ENCODE measurements at places on chromosomes 16 and 17. TPM values are rescaled to one million over a fixed set of nuclear protein-coding genes. Genes with fewer than 3 reads are reported as not detected.

GRCh38 chr16:23294260-23294659, 7.8 kb upstream of the SCNN1B start:
- DNase-seq = peak; percentile 66

GRCh38 chr17:76428511-76428910, 24.4 kb downstream of the UBE2O start:
- no peak for DNase-seq

DNA sequence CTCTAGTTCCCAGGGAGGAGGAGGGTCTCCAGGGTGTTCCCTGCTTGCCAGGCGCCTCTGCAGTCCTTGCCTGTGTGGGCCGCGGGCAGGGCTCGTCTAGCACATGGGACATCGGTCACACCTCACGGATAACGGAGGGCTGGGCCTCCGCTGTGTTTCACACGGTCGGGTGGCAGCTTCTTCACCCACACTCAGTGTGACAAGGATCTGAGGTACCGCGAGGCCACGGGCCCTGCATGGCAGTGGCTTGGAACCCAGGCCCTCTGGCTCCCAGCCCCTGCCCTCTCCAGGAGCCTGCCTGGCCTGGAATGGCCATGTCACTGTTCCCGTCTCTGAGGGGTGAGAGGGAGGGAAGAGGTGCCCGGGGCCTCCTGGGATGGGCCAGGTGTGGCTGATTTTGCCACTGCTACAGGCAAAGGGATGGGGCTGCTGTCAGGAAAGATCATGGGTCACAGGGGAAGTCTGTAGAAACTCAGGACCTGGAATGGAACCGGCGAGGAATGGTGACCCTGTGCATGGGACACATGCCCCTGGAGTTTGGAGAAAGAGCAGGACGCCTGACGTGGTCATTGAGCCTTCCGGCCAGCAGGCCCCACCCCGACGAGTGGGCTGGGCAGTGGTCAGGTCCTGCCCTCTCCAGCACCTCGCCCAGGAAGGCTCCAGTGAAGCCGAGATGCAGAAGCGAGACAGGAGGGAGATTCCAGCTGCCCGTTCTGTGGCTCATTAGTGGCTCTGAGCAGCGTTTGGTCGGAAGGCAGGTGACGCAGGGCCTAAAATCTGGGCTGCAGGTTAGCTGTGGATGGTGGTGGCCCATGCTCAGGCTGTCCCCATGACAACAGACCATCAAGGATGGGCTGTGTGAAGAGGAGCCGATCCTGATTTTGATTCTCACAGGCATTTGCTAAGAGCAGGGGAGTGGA, 76.5 kb upstream of the GSE1 start:
- DNase-seq = no peak

DNA sequence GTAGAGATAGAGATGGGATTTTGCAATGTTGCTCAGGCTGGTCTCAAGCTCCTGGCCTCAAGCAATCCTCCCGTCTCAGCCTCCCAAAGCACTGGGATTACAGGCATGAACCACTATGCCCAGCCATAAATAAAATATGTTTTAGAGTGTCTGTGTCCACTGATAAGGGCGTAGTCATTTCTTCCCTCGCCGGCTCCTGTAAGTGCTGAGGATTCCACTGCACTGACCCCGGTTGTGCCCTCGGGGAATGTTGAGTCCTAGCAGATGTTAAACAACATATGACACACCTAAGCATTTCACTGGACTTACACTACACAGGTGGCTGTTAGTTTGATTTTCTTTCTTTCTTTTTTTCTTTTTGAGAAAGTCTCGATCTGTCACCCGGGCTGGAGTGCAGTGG, 5.6 kb upstream of the SHMT1 start:
- no peak for DNase-seq

- DNase-seq = no peak
Observed at GRCh38 chr17:38844261-38844757, 9.2 kb downstream of the RPL23 start.

- DNase-seq = peak; percentile 83
Observed at GRCh38 chr17:81713556-81714411, 1.7 kb downstream of the SLC25A10 start.

GRCh38 chr16:84062734-84063640, 20.4 kb upstream of the SLC38A8 start:
- peak; percentile 78 for DNase-seq

DNA sequence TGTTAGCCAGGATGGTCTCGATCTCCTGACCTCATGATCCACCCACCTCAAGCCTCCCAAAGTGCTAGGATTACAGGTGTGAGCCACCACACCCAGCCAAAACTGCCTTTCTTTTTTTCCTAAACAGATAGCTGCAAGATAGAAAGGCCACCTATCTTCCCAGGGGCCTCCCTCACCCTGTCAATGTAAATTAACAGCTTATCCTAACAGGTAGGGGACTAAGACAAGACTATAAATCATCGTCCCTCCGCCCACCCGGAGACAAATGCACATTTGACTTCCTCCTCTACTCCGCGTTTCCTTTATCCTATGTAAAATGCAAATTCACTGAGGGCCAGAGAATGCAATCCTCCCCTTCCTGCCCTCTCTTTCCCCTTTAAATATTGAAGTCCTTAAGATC, 71.4 kb downstream of the MARF1 start:
- no peak for DNase-seq

DNA sequence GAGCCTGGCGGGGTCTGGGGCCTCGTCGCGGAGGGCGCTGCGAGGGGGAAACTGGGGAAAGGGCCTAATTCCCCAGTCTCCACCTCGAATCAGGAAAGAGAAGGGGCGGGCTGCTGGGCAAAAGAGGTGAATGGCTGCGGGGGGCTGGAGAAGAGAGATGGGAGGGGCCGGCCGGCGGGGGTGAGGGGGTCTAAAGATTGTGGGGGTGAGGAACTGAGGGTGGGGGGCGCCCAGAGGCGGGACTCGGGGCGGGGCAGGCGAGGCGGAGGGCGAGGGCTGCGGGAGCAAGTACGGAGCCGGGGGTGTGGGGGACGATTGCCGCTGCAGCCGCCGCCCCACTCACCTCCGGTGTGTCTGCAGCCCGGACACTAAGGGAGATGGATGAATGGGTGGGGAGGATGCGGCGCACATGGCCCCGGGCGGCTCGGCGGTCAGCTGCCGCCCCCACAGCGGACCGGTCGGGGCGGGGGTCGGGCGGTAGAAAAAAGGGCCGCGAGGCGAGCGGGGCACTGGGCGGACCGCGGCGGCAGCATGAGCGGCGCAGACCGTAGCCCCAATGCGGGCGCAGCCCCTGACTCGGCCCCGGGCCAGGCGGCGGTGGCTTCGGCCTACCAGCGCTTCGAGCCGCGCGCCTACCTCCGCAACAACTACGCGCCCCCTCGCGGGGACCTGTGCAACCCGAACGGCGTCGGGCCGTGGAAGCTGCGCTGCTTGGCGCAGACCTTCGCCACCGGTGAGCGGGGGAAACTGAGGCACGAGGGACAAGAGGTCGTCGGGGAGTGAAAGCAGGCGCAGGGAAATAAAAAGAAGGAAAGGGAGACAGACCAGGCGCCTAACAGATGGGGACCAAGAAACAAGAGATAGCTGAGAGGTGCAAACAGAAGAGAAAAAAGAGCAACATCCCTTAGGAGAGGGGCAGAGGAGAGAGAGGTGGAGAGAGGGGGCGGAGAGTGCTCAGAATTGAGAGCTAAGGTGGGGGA, at the start of gene PNMT:
Gene PNMT, plus strand, starts transcription at position 509 of the 980 bp plus-strand sequence. Its CDS starts 23 bp downstream, at position 532.
- DNase-seq = peak; percentile 86

DNA sequence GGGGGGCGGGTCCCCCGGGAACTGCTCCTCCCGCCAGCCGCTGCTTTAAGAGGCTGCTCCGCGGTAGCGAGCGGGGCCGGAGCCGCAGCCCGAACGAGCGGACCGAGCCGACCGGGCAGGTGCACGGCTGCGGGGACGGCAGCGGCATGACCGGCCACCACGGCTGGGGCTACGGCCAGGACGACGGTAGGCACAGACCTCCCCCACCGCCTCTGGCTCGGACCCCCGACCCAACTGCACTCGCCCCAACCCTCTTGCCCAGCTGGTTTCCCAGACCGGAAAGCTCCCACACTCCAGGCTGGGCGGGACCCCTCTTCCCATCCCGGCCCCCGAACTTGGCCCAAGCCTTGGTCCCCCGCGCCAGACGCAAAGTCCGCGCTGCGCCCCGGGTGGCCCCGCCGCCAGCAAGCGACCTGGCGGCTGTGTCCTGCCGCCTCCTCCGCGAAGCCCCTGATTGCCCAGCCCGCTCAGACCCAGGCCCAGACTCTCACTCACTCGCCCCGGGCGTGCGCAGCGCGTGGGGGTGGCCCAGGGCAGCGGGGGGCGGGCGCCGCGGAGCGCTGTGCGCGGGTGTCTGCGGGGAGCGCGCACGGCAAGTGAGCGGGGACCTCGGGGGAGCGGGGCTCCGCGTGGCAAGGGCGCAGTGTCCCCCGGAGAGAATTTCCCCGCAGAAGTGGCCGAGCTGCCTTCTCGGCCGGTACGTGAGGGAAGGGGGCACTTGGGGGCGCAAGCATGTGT, at the start of gene CA7:
Gene CA7, plus strand, starts transcription at position 73 of the 738 bp plus-strand sequence. Its CDS starts 74 bp downstream, at position 147.
- DNase-seq = no peak

DNA sequence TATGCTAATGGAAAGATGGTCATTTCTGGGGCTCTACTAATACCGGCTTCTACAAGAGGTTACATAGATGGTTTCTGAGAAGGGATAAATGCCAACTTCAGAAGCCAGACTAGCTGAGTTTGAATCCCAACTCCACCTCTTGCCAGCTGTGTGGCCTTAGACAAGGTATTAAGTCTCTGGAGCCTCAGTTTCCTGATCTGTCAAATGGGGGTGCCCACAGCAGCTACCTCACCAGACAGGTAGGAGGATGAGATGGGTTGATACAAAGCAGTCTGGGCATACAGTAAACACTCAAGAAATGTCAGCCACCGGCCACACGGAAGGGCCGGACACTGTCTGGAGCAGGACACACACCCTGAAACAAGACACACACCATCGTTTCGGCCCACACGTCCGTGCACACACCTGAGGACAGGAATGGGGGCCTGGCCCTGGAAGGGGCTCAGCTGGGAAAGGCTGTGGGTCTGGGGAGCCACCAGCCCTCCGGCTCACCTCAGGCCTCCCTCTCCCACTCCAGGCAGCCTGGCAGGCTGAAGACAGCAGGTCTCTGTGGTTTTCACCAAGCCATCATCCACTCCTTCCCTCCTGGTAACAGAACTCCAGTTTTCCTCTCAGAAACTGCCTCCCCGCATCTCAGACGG, 5.5 kb downstream of the KNOP1 start:
- no peak for DNase-seq

GRCh38 chr16:57203451-57203850, 17.3 kb downstream of the RSPRY1 start:
- no peak for DNase-seq

DNA sequence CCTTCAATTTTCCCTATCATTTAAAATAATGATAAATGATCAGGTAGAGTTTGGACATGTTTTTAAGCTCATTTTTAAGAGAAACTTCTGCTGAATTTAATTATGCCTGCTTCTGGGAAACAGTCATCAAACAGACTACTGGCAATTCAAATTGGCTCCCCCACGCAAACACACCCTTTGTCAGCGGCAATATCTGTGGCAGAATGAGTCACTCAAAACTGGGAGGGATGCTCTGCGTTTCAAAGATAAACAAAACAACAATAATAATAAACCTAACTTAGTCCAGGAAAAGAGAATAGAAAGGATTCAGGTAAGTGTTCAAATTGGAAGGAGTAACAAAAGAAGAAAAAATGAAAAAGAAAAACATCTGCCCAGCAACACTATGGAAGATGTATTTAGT, 108.1 kb upstream of the ERCC4 start:
- no peak for DNase-seq

- DNase-seq = peak; percentile 24
Observed at GRCh38 chr17:56832446-56832845, 1.3 kb downstream of the C17orf67 start.

DNA sequence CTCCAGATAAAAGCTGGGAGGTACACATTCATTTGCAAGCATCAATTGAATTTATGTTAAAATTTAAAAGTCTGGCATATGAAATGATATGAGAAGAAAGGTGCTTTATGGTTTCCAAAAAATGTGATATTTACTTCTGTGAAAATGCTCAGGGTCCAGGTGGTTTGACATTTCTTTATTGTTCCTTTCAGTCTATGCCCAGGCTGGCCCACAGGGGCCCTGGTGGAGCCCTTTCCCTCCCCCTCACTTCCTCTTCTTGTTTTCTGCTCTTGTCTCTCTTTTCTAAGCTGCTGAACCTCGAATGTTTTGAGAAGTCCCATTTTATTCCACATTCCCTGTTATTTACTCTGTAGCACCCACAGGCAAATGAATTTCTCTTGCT, 127.8 kb downstream of the HS3ST3B1 start:
- no peak for DNase-seq

- DNase-seq = peak; percentile 40
Observed at GRCh38 chr17:47905221-47905733, 9.2 kb downstream of the SP2 start.

GRCh38 chr17:57955183-57955931, at the start of gene CUEDC1:
CUEDC1 (minus strand) TSS chr17:57955412; CDS start chr17:57885564, 69,848 bp downstream.
- DNase-seq = peak; percentile 89

- no peak for DNase-seq
Observed at GRCh38 chr17:39306509-39307212, 80.9 kb upstream of the STAC2 start.

DNA sequence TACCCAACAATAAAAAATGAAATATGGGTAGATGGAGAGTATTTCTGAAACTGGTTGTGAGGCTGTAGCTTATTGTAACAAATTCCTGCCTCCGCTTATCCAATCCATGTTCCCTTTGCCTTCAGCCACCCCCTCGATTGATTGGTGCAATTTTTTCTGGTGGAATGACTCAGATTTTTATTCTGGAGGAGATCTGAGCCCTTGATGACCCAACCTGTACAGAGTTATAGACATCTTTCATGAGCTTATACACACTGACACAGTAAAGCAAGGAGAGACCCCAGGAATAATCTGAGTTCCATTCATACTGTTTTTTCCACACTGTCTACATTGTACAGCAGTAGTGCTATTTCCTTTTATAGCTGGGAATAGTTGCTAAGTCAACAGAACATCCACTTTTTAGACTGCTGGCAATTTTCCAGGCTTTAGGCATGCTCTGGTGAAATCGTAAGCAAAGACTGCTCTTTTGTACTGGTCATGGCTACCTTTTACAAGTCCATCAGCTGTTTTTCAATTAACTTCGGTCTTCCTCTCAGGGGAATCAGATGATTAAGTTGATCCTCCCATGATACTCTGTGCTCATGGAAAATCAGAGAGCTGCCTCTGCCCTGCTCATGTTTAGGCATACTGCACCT, 30.1 kb downstream of the CCL4 start:
- no peak for DNase-seq

- DNase-seq = no peak
Observed at GRCh38 chr16:70691223-70692129, 5.6 kb upstream of the MTSS2 start.

DNA sequence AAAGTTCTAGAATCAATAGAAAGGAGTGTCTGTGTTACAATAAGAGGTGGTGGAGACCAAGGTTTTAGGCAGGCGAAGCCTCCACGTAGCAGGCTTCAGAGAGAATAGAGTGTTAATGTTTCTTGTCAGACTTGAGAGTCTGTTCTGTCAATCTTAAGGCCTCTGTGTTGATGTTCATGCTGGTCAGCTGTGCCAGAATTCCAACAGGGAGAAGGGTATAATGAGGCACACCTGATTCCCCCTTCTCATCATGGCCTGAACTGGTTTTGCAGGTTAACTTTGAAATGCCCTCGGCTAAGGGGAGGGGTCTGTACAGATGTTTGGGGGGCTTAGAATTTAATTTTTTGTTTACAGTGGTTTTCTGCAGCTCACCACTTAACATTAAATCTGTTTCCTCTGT, 46.0 kb downstream of the RNF112 start:
- DNase-seq = no peak

TBC1D28 gene
- not detected for total RNA-seq

DPEP1 gene
- total RNA-seq = 0.28 TPM

ABAT gene
- total RNA-seq = 12.1 TPM

RBFOX1 gene
- 4.1 TPM for total RNA-seq

PRDM7 gene
- not detected for total RNA-seq

BEAN1 gene
- not detected for total RNA-seq

HLF gene
- total RNA-seq = 1.3 TPM

PSME3IP1 gene
- total RNA-seq = 114 TPM

PLA2G10 gene
- total RNA-seq = 20.9 TPM
